ENCODE measurements at places on chromosomes 11 and 22.
A peak's percentile ranks its signal among the peaks of the same experiment; 100 is the strongest.

DNA sequence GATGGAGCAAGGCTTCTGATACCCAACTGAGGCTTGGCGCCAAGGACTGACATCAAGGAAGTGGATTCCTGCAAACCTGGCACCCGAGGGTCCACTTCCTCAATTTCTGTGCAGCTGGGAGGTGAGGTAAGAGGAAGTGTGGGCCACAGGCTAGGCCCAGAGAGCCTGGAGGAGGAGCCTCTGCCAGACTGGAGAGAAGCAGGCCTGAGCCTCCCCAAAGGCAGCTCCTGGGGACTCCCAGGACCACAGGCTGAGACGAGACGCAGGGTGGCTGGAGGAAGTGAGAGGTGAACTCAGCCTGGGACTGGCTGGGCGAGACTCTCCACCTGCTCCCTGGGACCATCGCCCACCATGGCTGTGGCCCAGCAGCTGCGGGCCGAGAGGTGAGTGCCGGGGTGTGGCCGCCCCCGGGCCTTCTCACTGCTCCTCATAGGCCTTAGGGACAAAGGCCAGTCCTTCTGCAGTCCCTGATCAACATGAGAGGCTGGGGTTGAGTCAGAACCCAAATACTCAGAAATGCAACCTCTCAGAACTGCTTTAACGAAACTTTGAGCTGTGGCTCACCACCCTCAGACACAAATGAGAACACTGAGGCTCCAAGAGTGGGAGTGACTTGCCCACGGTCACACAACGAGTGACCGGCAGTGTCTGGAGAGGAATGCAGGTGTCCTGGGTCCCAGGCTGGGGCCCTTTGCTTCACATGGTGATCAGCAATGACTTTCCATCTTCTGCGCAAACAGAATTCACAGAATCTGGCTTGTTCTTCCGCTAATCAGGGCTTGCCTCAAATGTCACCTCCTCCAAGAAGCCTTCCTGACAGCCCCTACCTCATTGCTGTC, at the start of gene NCF4:
TSS of gene NCF4 (plus strand) at position 186 of the 839 bp plus-strand sequence. CDS start at position 352, 166 bp downstream.
- DNase-seq: no peak

- DNase-seq: no peak
Measured at GRCh38 chr11:38060136-38060535, 1462.1 kb upstream of the RAG2 start.

GRCh38 chr11:127524618-127525017, 524.0 kb upstream of the KIRREL3 start:
- DNase-seq: no peak

DNA sequence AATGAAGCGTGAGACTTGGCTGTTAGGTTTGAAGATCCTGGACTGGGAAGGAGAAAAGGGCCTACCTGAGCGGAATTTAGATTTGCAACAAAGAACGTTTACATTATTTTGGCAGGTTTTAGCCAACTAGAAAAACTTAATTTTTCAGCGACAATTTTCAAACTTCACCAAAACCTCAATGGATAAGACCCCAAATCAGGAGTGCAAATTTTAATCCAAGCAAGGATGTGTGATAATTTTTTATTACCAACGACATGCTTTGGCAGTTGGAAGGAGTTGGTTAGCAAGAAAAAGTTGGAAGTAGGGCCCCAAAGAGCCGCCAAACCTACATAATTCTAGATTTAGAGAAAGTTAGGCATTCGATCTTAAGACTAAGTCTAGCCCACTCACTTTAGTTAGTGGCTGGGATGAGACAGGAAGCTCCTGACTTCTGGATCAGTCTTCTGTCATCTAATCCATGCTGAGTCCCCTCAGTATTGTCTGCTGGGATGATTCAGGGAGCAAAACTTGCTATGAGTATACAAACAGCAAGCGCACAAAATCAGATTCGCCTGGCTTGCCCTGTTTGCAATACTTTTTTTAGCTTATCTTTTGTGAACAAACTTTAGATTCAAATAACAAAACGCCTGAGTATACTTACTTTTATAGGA, 787 bp upstream of the RDX start:
- DNase-seq: no peak

- peak; percentile 24 for DNase-seq
Measured at GRCh38 chr11:112514011-112514740, 253.5 kb upstream of the PLET1 start.

GRCh38 chr11:122019908-122020694, 95.9 kb downstream of the BLID start:
- DNase-seq: no peak

GRCh38 chr11:60459345-60459744, 3.7 kb downstream of the MS4A1 start:
- no peak for DNase-seq

- peak; percentile 20 for DNase-seq
Measured at GRCh38 chr11:115241899-115242298, 262.3 kb downstream of the CADM1 start.

GRCh38 chr22:34105461-34106062, 185.3 kb upstream of the LARGE1 start:
- no peak for DNase-seq

- DNase-seq: no peak
Measured at GRCh38 chr11:67442504-67443404, 522 bp downstream of the CORO1B start.

DNA sequence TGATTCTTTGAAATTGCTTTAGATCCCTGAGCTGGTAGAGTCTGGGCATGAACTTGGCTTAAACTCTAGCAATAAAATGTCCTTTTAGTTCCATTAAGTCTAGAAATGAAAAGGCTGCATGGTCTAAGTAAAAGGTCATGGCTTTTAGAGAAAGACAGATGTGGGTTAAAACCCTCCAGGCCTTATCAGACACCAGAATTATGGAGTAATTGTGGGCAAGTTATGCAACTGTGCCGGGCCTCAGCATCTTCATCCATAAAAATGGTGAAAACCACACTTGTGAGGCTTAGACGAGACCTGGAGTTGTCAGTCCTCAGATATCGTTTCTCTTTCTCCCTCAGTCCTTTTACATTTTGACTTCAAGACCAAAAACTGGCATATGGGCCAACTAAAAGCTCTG, 597.9 kb upstream of the KIRREL3 start:
- no peak for DNase-seq

DNA sequence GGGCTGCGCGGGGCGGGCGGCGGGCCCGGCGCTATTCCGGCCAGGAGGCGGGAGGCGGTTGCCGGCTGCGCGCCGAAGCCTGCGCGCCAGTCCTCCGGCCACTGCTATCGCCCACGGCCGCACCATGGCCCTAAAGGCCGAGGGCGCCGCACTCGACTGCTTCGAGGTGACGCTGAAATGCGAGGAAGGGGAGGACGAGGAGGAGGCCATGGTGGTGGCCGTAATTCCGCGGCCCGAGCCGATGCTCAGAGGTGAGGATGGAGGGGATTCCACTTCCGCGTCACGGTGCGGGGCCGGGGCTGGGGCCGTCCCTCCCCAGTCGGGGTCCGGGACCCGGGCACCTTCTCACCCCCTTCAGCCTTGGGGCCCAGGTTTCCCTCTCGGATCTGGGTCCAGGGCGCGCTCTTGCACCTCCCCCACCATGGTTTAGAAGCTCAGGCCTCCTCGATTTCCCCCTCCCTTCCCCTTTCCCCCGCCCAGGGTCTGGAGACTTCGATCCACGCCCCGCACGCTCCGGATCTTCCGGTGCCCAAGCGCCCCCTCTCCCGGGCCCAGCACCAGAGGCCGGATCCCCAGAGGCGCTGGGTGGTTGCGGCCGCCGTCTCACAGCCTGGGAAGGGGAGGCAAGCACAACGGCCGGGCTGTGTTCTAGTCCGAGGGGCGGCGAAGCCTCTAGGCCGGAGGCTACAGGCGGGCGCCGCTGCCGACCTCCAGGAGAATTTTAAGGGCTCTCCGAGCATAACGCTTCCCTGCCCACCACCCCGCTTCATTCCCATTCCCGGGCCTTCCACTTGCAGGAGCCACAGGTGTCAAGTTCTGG, 517 bp downstream of the SPINDOC start:
- peak; percentile 13 for DNase-seq

DNA sequence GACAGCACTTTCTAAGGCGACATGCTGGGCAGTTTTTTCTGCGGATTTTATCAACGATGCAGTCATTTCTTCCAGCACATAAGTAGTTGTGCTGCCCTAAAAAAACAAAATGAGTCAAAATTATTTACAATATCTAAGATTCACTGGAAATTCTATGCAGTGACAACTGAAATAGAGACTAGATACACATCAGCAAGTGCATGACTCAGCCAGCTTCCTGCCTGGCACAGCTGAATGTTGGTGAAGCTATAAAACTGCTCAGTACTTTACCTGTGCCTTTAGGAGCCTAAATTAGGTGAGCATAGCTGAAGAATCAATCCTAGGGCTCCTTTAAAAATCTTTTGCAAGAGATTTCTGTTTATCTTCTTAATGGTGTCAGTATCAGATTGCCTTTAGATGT, 37.8 kb downstream of the PGR start:
- DNase-seq: no peak

DNA sequence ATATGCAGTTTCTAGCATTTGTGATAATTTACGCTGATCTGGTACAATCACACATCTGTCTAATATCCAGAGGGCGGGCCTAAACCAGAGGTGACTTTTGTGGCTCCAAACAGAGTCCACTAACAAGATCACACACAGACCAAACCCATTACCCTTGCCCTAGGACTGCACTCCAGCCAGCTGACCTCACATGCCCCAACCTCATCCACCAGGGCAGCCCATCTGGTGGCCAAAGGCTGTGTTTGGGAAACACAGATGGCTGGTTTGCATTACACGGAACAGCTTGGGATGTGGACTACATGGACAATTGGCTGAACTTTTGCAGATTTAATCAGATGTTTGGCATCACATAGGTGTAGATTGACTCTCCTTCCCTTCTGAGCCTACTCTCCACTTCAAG, 228.2 kb downstream of the GRIK4 start:
- DNase-seq: no peak

- DNase-seq: no peak
Measured at GRCh38 chr22:46091277-46091977, 58.9 kb upstream of the PPARA start.

DNA sequence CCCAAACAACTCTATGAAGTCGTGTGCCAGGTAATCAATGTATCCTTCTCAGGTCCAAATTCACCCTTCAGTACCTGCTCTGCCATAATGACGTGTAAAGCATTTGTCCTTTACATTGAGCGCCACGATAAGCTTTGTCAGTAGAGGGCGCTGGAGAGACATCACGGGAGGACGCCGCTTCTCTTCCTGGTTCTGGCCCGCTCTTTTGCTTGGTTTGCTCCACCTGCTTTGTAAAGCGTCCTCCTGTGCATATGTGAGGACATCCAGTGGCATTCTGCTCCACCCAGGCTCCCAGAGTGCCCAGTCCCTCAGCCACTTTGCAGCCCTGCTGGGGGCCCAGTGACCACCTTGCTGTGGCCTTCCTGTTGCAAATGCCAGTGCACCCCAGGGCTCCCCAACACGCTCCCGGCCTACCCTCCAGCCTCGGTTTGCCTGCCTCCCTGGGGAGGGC, 61.1 kb downstream of the WT1 start:
- DNase-seq: no peak

GRCh38 chr11:133902506-133902905, 54.3 kb downstream of the IGSF9B start:
- no peak for DNase-seq

Data from DMS79 (cell line).